ENCODE measurements at places on chromosomes 1 and 21.

GRCh38 chr1:51515312-51515960 is 3.6 kb downstream of the EPS15 start:
- no peak for DNase-seq

DNA sequence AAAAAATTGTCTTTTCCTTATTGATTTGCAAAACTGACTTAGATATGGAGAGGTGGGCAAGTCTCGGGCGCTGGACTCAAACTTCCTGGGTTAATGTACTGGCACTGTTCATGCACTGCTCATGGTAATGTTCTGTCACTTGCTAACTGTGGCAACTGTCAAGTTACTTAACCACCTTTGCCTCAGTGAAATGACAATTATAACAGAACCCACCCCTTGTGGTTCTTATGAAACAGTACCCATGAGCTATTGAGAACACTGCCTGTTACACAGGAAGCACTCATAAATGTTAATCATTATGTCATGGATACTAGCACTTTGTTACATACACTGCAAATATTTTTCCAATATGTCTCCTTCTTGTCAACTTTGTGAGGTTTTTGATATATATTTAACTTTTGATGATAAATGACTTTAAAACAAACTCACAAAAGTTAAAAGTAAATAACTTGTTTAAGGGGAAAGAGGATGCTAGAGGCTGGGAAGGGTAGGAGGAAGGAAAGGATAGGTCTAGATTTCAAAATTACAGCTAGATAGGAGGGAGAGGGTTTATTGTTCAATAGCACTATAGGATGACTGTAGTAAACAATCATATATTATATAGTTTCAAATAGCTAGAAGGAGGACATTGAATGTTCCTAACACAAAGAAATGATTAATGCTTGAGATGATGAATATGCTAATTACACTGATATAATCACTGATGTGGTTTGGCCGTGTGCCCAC is 342.5 kb downstream of the ADGRL2 start:
- DNase-seq, result no peak

GRCh38 chr21:37675202-37675801 is 241.0 kb downstream of the KCNJ6 start:
- no peak for DNase-seq

DNA sequence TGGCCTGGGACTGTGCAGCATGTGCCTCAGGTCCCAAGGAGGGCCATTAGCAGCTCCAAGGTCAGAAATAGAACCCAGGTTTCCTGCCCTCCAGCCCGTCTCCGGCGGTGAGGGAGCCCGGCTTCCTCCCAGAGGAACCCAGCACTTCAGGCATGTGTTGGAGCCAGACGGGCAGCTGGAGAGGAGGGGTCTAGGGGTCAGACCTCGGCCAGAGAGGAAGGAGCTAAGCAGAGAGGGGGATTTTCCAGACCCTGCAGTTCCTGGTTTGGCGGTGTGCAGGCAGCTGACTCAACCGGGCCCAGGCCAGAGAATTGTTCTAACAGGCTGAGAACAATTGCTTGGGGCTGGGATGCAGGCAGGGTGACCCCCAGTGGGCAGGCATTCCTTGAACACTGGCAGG is 37.1 kb downstream of the HSPG2 start:
- DNase-seq, result no peak

DNA sequence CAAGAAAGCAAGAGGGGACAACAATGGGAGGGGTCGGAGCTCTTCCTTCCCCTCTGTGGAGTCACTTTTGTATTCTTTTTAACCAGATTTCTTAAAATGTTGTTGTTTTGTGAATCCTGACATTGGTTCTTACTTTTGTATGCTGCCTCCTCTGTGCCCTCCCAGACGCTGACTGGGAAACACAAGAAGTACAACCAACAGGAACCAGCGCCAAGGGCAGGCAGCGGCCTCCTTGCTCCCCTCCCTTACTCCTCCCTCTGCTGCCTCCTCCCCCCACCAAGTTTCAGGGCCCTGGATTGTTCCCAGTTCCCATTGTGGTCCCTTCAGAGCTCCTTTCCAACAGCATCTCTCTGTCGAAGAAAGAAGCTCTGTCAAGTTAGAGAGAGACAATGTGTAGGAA is 111.1 kb downstream of the BRINP2 start:
- DNase-seq, result no peak

DNA sequence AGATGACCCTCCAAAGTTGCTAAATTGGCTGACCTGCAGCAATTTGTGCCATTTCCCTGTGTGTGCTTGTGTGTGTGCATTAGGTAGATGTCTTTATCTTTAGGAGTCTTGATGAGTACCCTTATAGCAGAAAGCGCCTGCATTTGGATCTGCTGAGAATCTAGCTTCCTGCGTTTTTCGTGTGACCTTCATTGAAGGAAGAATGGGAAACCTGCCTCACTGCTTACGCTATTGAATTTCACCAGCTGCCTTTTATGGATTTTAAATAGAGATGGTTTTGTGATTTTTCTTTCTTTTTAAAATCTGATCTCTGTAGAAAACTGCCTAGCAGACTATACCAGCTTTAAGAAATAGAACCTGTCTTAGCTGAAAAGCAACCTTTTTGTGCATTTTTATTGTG is 124.5 kb downstream of the CACHD1 start:
- DNase-seq, result no peak

- no peak for DNase-seq
These were observed 6.3 kb downstream of the HAPLN2 start for GRCh38 chr1:156625436-156626078.

DNA sequence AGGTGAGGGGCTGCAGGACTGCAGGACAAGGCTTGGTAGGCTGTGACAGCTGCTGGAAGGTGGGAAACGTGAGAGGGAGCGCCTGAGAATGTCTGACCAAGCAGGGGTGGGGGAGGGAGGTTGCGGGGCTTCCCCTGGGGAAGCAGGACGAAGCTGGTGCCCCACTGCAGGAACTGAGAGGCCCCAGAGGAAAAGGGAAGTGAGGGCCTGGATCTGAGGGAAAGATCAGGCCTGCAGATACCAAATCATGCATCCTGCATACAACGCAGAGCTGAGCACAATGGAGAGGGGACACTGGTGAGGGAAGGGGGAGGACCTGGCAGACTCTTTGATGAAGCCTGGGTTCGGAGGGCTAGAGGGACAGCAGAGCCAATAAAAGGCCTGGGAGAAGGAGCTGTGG is 65.7 kb upstream of the BACE2 start:
- DNase-seq, result no peak

DNA sequence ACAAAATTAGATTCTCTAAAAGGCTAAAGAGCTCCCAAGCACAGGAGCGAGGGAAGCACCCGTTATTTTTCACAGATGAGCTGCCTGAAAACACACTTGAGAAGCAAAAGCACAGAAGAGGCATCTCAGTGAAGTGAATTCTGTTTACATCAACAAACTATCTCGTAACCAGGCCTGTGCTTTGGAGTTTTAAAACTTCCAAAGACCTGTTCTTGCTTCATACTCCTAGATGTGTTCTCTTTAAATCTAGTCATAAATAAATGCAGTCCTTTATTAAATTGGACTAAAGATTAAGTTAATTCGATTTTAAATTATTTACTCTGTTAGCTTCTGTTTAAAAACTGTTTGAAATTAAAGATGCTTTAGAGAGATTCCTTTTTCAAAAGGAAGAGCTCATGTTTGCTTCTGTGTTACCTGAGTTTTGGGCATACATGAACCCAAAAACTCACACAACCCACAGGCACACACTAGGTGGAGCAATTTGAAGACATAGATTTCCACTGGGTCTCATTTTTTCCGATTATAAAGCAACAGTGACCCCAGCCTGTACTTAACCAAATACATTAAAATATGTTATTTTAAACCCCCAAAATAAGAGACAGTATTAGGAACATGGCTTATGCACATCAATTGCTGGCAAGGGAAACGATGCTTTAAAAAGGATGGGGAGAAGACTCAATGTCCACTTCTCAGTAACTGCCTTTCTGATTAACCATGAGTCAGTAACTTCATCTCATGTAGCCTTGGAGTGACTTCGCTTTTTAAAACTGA is 648.2 kb downstream of the SMYD3 start:
- DNase-seq, result no peak

- DNase-seq, result no peak
These were observed 15.6 kb downstream of the PCNX2 start for GRCh38 chr1:233279971-233280370.

GRCh38 chr1:119007670-119008482 is 19.7 kb upstream of the TBX15 start:
- DNase-seq, result no peak

- no peak for DNase-seq
These were observed 72.2 kb upstream of the LYST start for GRCh38 chr1:235938709-235939479.

DNA sequence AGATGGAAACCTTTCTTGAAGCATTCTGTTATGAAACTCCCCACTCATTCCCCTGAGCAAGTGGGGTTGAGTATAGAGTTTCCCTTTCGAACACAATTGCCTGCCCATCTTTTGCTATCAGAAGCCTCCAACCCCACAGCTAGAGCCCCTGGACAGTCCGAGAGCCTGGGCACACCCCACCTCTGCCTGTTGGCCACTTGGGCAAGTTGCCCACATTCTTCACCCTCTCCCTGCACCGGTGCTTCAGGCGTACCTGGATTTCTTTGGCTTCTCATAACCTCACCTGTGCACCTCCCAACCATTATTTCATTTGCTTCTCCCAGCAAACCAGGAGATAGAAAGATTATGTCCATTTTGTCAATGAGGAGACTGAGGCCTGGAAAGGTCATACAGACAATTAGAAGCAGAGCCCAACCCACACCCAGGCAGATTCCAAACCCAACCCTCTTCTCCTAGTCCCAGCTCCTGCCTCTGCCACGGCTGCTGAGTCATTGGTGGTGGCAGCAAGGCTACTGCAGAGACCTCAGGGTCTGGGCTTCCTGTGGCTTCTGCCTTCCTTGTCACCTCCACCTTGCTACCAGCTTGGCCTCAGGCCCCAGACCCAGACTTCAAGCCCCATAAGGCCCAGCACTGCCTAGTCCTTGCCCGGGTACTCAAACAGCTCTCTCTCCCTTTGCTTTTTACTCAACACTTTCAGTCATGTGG is 118.7 kb upstream of the ZBTB40 start:
- DNase-seq, result no peak

- DNase-seq, result no peak
These were observed 39.2 kb downstream of the PROX1 start for GRCh38 chr1:214026985-214027384.

- DNase-seq, result no peak
These were observed 82.4 kb downstream of the CAMK2N1 start for GRCh38 chr1:20403423-20404145.

DNA sequence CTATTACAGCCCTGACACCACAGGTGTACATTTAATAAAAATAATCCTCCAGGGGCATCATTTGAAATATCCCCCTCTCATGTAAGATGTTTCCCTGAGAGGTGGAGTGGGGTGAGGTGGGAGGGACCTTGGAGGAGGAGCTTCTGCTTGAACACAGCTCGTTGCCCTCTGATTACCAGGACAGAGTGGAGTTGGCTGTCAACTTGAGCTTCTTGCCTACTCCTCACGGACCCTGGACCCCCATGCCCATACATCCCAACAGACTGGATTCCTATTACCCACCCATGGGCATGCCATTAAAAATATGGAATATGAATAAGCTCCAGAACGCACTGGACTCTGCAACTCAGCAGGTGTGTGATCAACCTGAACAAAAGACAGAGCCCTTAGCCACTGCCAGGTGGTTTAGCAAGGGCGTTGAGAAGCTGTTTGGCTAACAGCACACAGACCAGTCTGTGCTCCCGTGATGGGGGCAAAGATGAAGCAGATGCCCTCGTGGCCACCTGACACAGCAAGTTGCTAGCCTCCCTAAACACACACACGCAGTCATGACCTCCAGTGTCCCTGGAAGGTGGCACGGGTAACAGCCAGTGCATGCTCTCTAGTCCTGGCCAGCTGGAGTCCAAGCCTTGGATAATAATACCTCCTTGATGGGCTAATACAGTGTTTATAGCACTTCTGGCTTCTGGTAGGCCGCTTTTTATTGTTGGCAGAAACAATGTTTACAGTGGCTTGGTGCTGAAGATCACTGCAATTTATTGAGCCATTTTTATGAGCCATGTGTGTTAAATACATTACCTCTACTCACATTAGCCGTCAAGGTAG is 155.0 kb downstream of the TOMM20 start:
- no peak for DNase-seq

DNA sequence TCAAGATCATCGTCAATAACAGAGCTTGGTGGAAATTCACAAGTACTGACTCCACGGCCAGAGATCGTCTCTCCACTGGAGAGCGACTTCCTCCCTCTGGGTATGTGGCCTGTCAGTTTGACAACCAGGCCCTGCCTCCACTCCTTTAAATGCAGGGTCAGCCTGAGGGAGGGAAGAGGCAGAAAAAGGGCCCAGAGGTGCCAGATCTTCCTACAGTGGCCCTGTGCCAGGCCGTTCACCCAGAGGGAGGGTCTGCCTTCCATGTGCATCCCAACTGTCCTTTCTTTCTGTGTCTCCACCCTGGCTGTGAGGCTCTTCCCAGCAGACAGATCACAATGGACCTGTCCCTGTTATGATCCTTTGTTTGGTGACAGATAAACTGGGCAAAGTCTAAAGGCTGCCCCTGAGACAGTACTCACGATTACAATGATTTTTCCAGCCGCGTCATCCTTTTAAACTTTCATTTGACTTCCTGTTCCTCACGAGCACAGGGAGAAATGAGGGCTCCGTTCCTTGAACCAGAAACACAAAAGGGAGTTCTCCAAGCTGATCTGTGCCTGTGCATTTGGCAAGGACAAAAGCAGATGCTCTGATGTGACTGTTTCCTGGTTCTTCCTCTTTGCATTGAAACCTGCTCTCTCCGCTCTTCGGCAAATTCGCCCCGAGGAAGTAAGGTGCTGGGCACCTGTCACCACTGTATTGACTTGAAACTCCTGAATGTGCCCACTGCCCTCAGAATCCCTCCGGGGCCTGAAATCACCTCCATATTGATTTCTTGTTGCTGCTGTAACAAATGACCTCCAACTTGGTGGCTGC is 126.7 kb downstream of the PGBD5 start:
- DNase-seq, result no peak

GRCh38 chr1:201285846-201286245 is 2.5 kb downstream of the PKP1 start:
- DNase-seq, result no peak

DNA sequence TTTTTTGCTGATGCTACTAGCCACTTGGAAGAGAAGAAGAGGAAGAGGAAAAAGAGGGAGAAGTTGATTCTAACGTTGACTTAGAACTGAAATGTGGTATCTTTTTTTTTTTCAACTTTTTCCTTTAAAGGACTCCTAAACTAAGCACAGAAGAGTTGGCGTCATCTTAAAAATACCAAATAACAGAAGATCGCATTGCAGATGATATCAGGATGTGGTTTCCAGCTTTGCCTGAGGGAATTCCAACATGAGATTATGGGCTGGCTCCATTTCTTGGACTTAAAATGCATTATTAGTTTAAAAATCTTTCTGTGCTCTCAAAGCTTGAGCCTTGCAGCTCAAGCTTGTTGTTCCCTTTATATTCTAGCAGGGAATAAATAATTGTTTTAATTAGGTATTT is 29.8 kb downstream of the WDR3 start:
- no peak for DNase-seq

GRCh38 chr1:34398916-34399275 is 222.2 kb downstream of the C1orf94 start:
- no peak for DNase-seq

- no peak for DNase-seq
These were observed 108.0 kb upstream of the ADAR start for GRCh38 chr1:154716011-154716410.

- DNase-seq, result no peak
These were observed 2.2 kb upstream of the CLCA2 start for GRCh38 chr1:86421601-86422280.

Data from amniotic stem cell (primary cell).